Fibroblast of the aortic adventitia (primary cell): ENCODE measurements at places on chromosomes 3 and 15. TPM values are rescaled to one million over a fixed set of nuclear protein-coding genes. Genes with fewer than 3 reads are reported as not detected.

ZNF620 gene
- total RNA-seq, result 0.65 and 0.99 TPM in 2 replicates

PLCL2 gene
- total RNA-seq, result 11.6 and 22.7 TPM in 2 replicates

ZDHHC19 gene
- not detected in 2 replicates for total RNA-seq

ZNF35 gene
- 10.1 and 12.9 TPM in 2 replicates for total RNA-seq

FAM43A gene
- total RNA-seq, result 12.7 and 14.1 TPM in 2 replicates
